NCI-H446 (cell line): ENCODE measurements at places on chromosomes 13 and 19.

GRCh38 chr19:41364524-41365391 lies 809 bp upstream of the B9D2 start:
- no peak for DNase-seq

GRCh38 chr13:24328145-24328544 lies 18.8 kb downstream of the C1QTNF9 start:
- no peak for DNase-seq

DNA sequence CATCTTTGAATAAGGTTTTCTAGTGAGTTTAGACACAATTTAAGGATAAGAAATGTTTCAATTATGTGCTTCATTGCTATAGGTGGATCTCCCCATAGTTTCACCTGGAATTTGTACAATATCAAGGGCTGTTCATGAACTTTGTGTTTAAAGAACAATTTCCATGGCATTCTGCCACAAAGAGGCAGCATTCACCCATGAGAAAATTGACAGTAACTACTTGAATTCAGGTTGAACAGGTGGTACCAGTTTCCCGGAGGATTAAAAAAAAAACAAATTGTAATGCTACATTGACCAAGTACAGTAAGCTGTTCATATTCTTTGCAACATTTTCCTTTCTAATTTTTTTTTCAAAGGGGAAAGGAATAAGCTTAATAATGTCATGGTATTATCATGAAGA lies 9.1 kb downstream of the SLITRK5 start:
- DNase-seq: no peak

DNA sequence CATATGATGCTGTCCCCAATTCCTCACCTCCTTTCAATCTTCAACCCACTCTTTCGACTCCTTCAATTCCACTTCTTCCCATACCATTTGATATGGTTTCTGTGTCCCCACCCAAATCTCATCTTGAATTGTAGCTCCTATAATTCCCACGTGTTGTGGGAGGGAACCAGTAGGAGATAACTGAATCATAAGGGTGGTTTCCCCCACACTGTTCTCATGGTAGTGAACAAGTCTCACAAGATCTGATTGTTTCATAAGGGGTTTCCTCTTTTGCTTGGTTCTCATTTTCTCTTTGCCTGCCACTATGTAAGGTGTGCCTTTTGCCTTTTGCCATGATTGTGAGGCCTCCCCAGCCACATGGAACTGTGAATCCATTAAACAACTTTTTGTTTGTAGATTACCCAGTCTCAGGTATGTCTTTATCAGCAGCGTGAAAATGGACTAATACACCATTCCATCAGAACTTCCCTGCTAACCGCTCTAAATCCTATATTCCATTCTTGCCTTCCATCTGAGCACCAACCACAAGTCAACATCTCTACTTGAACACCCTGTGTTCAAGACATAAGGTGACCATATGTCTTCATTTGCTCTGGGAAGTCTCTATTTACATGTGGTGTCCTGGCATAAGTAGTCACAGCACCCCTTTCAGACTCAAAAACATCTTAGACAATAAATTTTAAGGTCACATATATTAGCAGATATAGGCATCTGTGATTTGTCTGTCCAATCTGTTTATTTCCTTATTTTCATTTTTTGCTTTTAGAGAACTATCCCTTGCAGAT lies 122.9 kb downstream of the TSHZ3 start:
- no peak for DNase-seq

DNA sequence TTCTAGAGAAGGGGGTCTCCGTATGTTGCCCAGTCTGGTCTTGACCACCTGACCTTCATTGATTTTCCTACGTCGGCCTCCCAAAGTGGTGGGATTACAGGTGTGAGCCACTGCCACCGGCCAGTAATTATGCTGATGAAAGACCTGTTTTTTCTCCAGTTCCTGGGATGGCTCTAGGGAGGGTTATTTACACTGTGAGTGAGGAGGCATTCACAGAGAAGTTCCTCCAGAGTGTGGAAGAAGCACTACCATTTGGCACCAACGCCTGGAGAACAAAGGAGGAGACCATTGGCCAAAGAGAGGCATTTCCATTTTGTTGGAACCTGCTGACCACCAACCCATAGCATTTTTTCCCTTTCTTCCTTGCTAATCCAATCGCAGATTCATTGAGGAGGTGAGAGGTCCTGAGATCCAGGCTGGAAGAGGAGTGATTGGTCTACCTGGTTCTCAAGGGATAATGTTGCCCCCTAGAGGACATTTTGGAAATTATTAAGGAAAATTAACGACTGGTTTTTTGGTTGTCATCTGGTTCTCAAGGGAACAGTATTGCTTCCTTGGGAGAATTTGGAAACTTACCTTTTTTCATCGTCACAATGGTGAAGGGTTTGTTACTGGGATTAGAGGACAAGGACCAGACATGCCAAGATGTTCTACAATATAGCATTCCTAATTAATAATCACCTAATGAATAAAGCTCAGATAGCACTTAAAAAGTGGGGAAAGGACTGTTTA lies 5.5 kb upstream of the SAE1 start:
- peak; percentile 90 for DNase-seq

DNA sequence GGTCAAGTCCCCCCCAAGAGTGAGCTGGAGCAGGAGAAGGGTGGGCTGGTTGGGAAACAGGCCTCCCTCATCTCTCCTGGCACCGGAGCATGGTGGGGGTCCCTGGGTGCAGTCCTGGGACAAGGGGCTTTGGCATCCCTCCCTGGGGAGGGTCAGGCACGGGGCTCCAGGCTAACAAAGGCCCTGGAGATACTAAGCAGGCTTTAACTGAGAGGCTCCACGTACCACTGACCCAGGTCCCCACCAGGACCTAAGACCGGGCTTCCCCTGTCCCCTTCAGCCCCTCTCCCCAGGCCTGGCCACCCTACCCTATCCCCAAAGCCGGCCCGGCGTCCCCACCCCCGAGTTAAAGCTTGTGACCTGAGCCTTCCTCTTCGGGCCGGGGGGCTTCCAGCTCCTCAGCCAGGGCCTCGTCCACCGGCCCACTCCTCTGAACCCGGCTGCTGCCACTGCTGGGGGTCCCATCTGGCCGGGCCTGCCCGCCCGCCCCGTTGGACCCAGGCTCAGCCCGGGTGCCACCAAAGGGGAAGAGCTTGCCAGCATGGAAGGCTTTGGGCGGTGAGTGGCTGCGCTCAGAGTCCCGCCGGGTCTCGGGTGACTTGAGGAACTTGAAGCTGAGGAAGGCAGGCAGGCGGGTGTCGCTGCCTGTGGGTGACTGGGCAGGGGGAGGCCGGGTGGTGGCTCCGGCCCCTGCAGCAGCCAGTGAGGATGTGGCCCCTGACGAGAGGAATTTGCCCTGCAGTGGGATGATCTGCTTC lies 10.1 kb downstream of the ANO8 start:
- no peak for DNase-seq

GRCh38 chr19:44839276-44839675 lies 6.8 kb upstream of the NECTIN2 start:
- no peak for DNase-seq

- no peak for DNase-seq
These were observed 18.8 kb downstream of the ZC3H4 start for GRCh38 chr19:47094557-47095475.

GRCh38 chr19:52099497-52100138 lies 4.1 kb upstream of the ZNF841 start:
- no peak for DNase-seq

DNA sequence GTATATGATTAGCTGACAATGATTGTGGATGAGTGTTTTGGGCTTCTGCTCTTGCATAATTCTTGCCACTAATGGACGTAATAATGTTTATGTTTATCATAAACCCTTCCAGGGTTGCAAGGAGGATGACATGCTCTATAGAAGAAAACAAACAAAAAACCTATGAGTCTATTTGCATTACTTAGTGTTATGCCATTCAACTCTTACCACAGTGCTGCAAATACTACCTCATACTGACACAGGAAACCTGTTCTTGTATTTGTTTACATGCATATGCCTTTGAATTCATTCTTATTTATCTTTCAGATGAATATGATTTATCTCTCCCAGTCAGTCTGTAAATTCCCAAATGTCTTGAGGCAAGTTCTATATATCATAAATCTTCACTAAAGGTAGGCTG lies 39.6 kb upstream of the FREM2 start:
- no peak for DNase-seq

DNA sequence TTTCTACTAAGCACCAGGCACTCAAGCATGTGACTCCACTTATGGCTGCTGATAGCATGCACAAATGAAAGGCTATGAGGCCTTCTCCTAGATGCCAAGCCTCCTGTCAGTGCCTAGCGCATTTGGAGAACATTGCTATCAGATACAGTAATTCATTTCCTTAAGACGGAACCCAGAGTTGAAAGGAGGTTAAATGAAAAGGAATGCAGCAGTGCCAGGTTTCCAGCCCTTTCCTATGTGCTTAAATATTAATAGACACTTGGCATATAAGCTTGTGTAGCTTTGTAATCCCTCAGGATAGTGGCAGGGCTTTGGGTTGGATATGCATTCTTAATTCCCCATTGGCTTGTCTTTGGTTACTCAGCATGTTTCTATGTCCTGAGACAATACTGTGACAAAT lies 140.1 kb upstream of the FRY start:
- no peak for DNase-seq
